Activated CD4-positive, alpha-beta T cell treated with anti-CD3 and anti-CD28 coated beads for 4 hours (primary cell): ENCODE measurements at places on chromosomes 2 and 18.

DNA sequence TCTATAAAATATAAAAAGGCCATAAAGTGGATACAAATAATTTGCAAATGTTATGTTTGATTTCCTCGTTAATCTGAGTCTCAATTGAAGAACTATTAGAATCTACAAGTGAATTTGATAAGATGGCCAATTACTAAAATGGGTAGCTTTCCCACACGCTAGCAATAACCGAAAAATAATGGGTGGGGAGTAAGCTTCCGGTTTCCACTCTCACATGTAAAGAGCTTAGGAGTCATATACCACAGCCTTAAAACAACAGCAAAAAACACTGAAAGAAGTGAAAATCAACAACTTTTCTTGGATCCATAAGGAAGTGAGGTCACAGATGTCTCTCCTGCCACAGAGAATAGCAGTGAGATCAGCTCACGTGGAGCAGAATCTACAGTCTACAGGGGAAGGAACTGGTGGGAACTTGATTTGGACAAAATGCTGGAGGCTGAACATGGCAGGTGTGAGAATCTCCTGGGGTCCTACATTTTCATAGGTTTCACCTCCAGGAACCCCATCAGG lies 18.6 kb downstream of the THAP4 start:
- no peak for DNase-seq

DNA sequence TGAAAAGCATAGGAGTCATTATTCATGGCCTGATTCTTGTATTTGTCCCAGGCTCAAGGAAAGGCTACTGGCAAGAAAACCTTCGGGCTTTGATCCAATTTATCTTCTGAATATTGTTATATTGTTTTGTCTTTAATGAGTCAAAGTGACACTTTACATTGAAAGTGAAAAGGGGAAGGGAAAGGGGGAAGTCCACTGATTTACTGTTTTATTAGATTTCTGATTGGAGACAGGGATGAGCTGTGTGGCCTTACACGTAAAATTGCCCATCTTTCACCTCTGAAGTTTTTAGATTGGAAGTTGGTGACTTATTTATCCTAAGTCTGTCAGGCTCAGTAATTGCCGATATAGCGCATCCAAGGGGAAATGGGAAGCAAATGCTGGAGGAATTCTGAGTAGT lies 843.8 kb upstream of the LRRTM1 start:
- no peak for DNase-seq

- DNase-seq = no peak
Measured at GRCh38 chr2:206212673-206213513, 53.2 kb downstream of the EEF1B2 start.

GRCh38 chr2:85017411-85018048 lies 46.6 kb downstream of the KCMF1 start:
- DNase-seq = no peak

- no peak for DNase-seq
Measured at GRCh38 chr2:62596061-62596921, 90.3 kb upstream of the TMEM17 start.

GRCh38 chr2:2739231-2739795 lies 408.2 kb upstream of the MYT1L start:
- DNase-seq = no peak

- no peak for DNase-seq
Measured at GRCh38 chr18:9825571-9826073, 60.2 kb upstream of the TXNDC2 start.

- no peak for DNase-seq
Measured at GRCh38 chr2:23606968-23607367, 222.0 kb downstream of the KLHL29 start.

DNA sequence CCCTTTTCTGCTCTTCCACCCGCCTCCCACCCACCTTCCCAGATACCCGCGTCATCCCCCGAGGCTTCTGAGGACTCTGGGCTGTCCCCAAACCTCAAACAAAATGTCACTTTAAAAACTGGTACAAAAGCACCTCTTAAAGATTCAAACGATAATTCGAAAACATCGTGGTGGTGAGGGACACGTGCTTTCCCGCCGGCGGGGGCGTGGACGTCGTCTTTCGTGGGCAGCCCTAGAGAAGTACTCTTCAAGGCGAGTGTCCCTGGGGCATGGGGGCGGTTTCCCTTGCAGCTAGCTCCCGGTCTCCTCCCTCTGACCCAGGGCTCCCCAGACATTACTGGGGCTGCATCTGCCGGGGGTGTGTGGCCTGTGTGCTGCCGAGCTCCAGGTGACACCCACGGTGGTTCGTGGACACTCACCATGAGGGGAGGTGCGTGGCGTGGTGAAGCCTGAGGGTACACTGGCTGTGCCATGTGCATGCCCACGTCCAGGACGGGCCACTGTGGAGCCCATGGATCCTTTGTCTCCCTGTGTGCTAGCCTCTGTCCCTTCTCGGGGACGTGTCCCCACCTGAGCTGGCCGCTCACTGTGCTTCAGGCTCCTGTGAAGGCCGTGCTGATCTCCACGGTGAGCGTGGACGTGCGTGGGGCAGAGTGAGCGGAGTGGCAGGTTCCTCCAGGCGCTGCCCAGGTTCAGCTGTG lies 117.8 kb downstream of the NFATC1 start:
- no peak for DNase-seq

DNA sequence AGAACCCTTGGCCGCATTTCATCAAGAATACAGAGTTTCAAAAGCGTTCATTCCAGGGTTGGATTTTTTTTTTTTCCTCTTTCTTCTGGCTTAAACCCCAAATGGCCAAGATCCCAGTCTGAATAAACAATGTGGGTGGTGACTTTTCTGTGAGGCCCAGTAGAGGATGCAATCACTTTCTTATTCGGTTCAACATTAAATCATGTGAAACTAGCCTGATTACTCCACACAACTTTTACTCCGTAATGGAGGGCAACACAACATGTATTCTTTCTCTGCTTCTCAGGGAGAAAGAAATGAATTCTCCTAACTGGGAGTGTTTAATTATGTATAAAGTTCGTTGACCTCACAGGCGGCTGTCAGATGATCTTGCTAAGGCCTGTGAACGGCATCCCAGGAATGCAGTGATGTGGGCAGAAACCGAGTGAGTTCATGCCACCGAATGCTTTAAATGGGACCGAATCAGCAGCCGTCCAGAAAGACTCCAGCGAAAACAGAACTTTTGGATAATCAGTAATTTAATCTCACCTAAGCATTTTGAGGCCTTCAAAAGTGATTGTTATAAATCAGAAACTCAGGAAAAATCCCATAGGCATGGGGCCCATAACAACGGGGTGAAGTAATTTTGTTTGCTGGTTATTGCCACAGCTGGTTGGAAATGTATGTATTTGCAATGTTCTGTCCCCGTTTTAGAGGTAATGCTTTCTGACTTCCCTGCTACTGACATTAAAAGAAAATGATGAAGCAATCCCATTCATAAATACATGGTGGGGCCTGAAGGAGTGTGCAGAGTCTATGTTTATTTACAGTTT lies 81.5 kb downstream of the BCL2 start:
- DNase-seq = no peak

DNA sequence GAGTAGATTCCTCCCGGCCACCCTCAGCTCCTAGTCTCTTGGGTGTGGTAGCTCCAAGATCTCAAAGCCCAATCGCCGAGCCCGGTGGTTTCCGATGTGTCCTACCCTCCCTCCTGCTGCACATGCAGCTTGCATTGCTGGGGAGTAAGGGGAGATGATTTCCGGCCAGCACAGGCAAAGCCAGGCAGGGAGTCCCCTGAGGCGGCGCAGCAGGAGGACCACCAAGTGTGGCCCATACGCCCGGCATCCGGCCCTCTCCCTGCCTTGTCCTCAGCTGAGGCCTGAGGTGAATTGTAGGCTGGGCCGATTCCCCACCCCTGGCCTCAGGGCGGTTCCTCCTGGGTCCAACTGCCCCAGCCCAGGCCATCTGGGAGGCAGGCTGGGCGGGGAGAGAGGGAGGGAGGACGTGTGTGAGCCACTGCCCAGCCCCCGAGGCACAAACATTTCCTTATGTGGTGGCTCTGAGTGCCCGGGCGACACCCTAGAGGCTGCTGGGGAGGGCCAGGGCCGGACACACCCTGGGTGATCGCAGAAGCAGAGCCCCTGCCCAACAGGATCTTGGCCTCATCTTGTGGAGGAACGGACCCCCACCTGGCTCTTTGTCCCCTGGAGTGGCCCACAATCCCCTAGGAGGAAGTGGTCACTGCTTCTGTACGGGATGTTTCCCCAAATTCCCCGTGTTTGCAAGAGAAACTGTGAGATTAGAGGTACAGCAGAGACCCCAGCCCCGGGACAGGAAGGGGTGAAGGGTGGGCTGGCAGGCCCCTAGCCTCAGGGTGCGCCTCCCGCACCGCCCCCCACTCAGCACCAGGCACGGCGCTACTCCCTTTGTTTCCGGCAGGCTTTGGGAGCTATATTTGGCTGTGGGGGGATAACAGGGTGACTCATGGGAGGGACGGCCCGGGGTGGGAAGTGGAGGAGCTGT lies 41.9 kb upstream of the PTMA start:
- DNase-seq = no peak
